NCI-H1048 (cell line): ENCODE measurements at places on chromosomes 16 and 17.
A peak's percentile ranks its signal among the peaks of the same experiment; 100 is the strongest.

DNA sequence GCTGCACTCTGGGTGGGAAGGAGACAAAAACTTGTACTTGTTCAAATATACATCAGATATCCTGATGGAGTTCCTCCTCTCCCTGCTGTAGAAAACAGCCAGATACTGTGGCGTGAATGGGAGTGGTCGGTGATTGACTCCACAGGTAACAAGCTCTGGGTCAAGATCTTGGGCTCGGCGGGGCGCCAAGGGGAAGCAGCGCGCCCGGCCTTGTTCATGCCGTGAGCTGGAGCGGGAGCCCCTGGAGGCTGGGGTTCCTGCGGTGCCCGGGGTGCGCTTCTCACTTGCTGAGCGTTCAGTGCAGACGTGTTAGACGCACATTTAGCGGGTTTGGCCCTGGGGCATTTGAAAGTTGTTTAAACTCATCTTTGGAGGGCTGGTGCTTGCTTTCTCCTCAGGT lies 44.4 kb downstream of the BANP start:
- DNase-seq: no peak

- no peak for DNase-seq
Measured at GRCh38 chr17:8558144-8558543, 72.4 kb downstream of the MYH10 start.

DNA sequence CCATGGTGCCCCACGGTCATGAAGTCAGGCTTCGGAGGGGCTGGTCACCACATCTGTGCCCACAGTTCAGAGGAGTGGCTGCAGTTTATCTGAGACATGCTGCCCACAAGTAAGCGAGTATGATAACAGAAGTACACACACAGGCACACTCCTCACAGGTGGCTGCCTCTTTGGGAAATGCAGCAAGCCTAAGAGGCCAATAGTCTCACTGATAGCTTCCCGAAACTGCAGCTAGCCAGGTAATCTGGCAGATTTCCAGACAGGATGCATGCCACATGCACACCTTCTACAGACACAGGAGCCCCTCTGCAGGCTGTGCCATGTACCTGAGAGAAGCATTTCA lies 12.6 kb upstream of the GFOD2 start:
- no peak for DNase-seq

DNA sequence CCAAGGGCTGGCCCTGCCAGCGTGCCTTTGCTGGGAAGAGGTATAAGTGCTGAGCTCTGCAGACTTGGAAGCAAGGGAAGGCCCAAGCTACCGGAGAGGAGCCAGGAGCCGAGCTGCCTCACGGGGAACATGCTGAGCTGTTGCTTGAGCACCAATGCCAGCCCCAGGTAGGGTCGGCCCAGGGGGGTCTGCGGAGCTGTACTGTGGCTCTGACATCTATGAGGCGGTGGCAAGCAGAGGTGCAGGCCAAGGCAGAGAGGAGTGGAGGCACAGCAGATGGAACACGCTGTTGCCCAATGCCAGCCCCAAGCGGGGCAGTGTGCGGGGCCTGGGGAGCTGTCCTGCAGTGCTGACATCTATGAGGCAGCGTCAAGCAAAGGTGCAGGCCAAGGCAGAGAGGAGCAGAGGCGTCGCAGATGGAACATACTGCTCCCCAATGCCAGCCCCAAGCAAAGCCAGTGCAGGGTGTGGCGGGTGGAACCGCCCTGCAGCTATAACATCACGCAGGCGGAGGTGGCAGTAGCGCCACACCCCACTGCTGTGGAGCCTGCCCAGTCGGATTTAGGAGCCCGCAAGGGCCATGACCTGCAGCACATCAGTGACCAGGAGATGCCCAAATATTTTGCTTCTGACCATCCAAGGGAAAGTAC lies 10.0 kb downstream of the GGA2 start:
- DNase-seq: no peak

DNA sequence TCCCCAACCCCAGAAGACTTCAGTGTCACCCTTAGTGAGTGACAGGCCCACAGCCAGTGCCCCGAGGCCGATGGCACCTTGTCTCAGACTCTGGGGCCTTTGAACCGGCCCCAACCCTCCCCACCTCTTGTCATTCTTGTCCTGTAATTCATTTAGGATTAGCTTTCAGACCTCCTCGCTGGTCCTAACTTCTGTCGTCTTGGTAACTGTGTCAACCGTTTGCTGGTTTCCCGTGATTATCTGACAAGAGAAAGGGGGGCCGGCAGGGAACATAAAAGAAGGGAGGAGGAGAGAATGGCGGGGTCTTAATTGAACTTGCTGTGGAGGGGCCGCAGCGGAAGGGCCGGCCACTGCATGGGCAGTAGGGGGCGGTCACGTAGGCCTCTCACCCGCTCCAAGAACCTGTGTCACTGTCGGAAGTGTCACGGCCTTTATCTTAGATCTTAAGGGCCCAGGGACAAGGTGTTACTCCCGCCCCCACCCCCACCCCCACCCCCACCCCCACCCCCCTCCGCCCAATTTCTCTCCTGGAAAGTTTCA lies 46.5 kb upstream of the GSE1 start:
- DNase-seq: no peak

- no peak for DNase-seq
Measured at GRCh38 chr17:17963066-17963465, 9.1 kb downstream of the TOM1L2 start.

GRCh38 chr16:24855678-24856077 lies 9.9 kb downstream of the SLC5A11 start:
- no peak for DNase-seq

GRCh38 chr17:70891306-70891705 lies 722.0 kb downstream of the KCNJ2 start:
- no peak for DNase-seq

DNA sequence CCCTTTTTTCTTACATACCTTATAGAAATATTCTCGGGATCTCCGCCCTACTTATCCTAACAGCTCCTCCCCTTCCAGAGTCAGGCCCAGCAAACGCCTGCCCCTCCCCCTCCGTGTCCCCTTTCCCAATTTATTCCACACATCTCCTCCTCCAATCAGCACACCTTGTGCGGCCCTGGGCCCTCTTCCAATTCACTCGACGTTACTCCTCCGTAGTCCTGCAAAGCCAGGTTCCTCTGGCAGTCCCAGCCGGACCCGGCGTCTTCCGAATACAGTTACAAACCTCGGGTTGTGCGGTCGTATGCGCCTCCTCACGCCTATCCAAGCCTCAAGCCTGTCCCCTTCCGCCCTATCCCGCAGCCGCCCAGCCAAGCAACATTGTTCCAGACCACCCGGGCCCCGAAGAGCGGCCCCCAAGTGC lies 677 bp downstream of the CBX1 start:
- peak; percentile 17 for DNase-seq

GRCh38 chr17:55770196-55770870 lies 19.5 kb downstream of the PCTP start:
- DNase-seq: no peak

- no peak for DNase-seq
Measured at GRCh38 chr16:85777583-85778310, 21.6 kb downstream of the EMC8 start.

DNA sequence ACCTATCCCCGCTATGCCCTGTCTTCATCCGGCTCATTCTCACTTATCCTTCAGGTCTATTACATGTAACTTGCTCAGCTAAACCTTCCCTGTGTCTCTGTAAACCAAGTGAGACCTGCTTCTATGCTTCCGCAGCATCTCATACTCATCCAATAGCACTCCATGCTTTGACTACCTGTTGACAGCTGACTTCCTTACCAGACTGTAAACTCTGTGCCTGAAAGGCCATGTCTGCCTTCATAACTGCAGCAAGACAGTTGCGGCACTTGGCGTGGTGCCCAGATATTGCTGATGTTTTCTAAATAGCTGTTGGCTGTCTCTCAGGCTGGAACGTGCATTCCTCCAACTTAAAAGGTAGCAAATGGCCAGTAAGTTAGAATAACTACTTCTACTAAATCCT lies 1.8 kb upstream of the OR1E1 start:
- no peak for DNase-seq

DNA sequence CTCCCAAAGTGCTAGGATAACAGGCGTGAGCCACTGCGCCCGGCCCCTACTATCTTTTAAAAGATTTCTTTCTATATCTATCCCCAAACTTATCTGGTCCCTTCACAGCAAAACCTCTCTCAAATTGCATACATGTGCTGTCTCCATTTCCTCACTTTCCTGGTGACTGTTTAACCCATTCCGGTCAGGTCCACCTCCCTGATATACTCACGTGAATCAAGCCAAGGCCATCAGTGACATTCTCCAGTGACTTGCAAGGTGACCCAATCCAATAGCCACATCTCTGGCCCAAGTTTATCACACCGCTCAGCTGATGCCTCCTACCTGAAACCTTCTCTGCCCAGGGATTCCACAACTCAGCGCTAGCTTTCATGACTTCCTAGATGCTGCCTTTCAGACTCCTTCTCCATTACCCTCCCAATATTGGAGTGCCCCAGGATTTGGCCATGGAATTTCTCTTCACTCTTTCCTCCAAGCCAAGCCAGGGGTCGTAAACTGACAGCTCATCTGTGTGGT lies 1.4 kb upstream of the CTCF start:
- no peak for DNase-seq

GRCh38 chr16:85149776-85150175 lies 37.5 kb upstream of the CIBAR2 start:
- no peak for DNase-seq

DNA sequence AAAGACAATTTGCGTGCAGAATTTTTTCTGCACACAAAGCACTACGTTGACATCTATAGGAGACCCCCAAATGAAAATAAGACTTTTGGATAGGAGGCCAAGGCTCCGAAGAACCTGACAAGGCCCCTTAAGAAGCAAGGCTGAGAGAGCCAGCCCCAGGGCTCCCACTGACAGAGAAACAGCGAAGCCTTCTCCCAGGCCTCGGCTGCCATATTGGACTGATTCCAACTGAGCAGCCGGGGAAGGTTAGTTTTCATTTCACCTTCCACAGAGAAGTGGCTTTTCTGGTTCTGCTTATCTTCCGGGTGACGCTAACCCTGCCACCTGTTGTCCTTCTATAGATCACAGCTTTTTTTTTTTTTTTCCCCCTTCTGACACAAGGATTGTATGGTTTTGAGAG lies 356.7 kb downstream of the SOX9 start:
- DNase-seq: peak; percentile 59

DNA sequence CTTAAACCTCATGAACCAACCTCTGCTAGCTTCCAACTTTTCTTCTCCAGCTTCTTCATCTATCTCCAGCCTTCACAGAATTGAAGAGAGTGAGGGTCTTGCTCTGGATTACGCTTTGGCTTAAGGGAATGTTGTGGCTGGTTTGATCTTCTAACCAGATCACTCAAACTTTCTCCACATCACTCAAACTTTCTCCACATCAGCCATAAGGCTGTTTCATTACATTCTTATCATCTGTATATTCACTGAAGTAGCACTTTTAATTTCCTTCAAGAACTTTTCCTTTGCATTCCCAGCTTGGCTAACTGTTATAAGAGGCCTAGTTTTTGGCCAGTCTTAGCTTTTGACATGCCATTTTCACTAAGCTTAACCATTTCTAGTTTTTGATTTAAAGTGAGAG lies 52.3 kb downstream of the CACNG1 start:
- no peak for DNase-seq

- DNase-seq: no peak
Measured at GRCh38 chr17:8782176-8782575, 17.0 kb downstream of the MFSD6L start.

GRCh38 chr17:4807605-4808377 lies 839 bp downstream of the PLD2 start:
- no peak for DNase-seq

DNA sequence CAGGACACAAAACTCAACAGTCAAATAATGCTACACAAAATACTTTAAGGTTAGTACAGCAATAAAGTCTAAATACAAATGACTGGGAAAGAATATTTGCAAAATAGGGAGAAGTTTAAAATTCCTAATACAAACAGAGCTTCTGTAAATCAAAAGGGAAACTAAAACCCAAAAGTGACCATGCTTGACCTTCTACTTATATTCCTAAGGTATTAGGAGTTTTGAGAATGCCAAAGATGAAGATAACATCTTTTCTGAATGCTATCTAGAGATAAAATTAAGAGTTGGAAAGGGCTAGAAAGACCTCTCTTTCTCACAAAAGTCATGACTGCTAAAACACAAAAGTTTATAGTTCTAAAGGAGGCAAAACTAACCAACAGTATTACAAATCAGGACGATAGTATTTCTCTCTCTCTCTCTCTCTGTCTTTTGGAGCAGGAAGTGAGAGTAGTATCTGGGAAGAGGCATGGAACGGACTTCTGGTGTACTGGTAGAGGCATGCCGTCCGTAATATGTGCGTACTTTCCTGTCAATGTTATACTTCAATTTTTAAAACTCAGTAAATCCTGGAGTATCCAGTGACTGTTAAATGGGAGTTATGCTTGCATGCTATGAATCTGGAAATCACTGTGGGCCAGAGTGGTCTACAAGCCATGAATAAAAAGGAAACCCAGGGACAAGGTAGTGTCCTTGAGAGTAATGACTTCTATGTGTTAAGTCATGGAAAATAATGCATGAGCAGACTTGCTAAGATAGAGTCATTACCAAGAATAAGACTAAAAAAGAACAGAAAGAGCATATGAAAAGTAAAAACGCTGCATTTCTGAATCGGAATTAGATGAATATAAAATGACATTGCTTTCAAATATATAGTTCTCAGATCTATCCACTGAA lies 49.7 kb upstream of the ANKFY1 start:
- no peak for DNase-seq

DNA sequence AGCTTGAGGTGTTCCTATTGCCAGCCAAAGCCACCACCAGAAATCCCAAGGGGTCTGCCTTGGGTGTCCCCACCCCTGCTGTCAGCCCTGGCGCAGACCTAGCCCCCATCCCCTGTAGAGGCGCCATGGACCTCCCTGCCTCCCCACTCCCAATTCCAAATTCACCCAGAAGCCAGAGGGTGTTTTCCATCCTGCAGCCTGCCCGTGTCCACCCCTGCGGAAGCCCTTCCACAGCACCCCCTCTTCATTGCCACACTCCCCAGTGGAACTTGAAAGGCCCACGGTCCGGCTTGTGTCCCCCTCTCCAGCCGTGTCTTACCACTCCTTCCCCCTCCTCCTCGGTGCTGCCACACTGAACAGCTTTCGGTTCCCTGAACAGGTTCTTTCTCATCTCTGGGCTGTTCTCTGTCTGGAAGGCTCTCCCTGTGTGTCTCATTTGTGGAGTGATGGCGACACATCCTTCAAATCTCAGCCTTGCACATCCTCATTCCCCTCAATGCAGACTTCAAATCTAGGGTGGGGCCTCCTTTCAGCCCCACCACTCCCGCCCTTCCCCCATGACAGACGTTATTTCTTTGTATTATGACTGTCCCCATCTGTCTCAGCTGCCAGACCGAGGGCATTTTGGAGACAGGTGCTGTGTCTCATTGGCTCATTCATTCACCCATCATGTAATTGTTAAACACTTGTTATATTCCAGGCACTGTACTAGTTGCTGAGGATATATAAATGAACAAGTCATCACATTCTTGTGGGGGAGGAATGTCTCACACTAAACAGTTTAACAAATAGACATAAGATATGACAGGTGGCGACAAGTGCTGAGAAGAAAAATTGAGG lies 36.3 kb downstream of the ADGRG5 start:
- no peak for DNase-seq

- DNase-seq: no peak
Measured at GRCh38 chr17:4877089-4877488, 22.2 kb upstream of the C17orf107 start.

GRCh38 chr17:57091186-57091618 lies 6.2 kb downstream of the AKAP1 start:
- DNase-seq: no peak
